ENCODE measurements at places on chromosomes 11 and 22. TPM values are rescaled to one million over a fixed set of nuclear protein-coding genes. Genes with fewer than 3 reads are reported as not detected.

GRCh38 chr11:111395749-111396148 lies 16.7 kb upstream of the POU2AF1 start:
- DNase-seq = no peak

GRCh38 chr11:76329983-76330382 lies 50.9 kb downstream of the THAP12 start:
- DNase-seq = no peak

- DNase-seq = no peak
These were observed 78.3 kb downstream of the LRRC32 start for GRCh38 chr11:76592025-76592914.

DNA sequence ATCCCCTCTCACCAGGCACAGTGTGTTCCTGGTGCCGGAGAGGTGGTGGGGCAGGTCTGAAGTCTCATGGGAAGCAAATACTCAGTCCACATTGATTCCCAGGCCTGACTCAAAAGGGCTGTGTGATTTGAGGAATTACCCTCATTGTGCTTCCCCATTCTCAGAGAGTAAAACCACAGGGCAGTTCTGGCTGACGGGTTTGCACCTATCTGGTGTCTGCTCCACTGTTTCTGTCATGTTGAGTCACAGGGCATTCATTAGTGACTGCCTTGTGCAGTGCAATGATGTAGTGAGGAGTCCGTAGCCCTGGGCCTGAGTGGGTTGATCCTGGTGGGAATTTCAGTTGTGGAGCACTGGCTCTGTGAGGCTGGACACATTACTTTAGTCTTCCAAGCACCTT lies 85.2 kb upstream of the ARHGAP20 start:
- DNase-seq = no peak

DNA sequence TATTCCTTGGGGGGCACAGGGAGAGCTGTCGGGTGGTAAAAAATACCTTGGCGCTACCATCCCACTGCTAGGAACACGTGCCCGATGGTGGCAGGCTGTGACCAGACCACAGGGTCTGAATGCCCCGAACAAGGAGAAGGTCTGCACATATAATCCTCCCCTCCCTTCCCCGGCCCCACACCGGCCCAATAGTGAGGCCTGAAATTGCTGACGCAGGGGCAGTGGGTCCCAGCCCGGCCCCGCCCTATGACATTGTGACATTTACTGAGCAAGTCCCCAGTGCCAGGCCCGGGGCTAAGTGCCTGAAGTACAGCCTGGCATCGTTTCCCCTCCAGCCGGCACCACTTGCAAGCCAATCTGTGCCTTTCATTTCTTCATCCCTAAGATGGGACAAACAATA lies 19.5 kb downstream of the MN1 start:
- no peak for DNase-seq

DNA sequence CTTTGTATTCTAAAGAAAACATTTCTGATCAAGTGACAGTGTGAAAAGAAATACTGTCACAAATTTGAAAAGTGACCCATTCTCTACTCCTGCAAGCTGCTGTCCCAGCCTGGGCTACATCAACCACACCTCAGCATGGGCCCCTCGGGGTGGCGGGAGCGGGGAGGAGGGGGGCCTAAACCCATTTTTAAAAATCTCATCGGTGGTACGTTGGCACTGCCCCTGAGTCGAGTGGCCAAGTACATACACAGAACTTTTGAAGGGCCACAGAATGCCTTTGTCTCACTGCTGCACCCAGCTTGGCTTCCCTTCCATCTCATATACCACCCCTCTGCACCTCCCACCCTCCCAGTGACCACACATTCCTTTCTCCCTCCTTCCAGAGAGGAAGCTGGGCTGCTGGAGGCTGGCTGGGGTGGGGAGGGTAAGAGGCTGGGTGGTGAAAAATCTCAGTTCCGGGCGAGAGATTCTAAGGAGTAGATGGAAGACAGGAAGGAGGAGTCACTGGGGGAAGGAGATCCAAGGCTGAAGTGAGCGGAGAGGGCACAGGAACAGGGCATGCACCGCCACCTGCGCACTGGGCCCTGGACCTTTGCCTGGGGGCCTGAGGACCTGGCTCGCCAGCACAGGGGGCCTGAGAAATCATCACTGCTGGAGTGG lies 21.1 kb downstream of the FXYD6 start:
- DNase-seq = peak; percentile 34

DNA sequence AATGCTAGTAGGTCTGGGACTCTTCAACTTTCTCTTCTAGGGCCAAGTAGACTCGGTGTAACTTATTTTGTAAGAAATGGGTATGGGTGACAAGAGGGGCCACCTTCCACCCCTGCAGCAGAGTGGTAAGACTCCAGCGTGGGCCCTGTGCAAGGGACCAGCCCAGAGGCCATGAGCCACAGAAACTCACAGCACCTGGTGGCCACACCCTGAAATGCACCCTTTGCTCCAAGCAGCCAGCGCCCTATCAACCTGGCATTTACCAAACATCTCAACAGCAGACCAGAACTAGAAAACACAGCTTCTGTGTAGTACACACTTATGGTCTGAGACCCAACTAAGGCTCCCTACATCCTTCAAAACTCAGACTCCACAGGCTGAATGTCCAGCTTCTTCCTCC lies 5.7 kb downstream of the CDCA5 start:
- DNase-seq = peak; percentile 57

DNA sequence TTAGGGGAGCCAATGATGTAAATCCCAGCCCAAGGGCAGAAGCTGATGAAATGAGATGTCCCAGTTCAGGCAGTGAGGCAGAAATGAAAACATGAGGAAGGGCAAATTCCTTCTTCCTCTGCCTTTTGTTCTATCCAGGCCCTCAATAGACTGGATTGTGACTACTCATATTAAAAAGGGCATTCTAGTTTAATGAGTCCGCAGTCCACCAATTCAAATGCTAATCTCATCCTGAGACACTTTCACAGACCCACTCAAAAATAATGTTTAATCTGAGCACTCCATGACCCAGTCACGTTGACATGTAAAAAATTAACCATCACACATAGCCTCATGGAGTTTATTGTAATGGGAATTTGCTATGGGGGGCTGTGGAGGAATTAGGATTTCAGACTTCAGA lies 717.9 kb downstream of the OPCML start:
- DNase-seq = no peak

DNA sequence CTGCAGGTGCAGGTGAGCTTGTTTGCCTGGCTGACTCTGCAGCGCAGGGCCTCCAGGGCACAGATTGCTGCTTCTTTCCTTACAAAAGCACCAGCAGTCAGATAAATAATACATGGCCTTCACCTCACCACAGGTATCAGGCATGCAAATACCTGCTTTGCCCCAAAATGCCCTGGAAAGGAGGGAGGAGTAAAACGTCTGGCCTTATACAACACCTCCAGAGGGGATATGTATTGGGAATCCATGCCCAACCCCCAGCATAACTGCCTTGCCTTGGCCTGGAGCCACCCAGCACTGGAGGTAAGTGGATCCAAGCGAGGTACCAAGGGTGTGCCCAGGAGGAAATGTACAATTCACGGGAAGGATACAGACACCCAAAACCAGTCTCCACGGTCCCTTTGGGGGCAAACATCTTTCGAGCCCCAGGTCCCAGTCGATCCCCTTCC lies 860 bp downstream of the TMEM184B start:
- no peak for DNase-seq

GRCh38 chr11:625636-626268 lies 997 bp upstream of the CDHR5 start:
- DNase-seq = no peak

DNA sequence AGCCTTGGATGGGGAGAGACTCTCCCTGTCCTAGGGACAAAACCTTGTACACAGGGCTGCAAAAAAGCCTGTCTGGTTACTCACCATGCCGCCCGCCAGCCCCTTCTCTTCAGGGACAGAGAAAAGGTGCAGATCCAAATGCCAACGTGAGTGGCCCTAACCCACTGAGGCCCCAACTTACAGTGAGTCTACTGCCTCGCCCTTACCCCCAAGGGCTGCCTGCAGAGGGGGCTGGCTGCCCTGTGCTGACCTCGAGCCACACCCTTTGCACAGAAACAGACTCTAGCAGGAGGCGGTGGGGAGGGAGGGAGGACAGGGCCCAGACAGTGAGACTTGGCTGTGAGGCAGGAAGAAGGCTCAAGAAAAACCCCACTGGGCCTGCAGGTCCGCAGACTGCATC lies 13.6 kb upstream of the CHST1 start:
- no peak for DNase-seq

GRCh38 chr11:59918987-59919589 lies 19.1 kb upstream of the OOSP1 start:
- no peak for DNase-seq

GRCh38 chr11:104328512-104328907 lies 164.6 kb upstream of the PDGFD start:
- no peak for DNase-seq

DNA sequence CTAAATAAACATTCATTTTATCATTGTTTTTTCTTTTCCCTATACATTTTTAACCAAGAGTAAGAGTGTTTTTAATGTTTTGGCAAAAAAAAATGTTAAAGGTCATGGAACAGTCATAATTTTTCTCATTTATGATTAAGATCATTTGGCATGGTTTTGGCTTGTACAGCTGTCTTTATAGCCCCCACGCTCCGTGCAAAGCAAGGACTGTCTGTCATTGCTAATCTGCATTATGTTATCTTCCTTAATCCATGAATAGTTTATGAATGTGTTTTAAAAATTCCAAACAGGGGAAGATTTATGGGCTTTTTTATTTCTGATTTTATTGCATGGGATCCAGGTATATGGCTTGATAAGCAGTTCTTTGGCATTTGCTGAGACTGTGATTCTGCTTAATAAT lies 28.1 kb downstream of the PGM2L1 start:
- no peak for DNase-seq

DNA sequence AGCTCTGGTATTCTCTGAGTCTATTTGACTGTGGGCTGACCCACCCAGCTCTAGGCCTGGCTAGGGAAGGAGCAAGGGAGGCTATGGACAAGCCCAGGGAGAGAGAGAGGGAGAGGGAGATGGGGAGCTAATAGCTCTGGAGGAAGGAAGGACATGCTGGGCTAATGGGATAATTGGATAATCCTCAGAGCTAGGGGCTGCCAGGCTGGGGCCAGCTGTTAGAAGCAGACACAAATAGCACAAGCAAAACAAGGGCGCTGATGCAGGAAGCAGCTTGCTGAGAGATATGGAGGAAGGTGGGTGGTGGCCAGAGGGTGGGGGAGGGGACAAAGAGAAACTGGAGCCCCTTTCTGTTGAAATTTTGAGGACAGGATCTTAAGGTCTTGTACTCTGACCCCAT lies 23.2 kb downstream of the ADORA2A start:
- no peak for DNase-seq

DNA sequence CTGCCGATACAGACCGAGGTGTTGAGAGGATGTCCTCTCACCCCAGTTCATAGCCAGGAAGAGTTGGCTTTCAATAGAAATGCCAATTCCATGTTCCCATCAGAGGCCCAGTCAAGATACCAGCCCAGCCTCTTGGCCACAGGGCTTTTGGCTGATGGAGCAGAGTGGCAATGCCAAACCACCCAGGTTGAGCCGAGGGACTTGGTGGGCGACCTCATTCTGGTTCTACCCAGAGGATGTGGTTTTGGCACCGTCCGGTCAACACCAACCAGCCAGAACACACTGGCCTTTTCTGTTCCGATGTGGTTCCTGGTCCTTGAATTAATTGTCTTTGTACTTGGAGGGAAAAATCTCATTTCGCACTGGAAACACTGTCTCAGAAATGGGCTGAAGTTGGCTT lies 60.5 kb downstream of the COMMD9 start:
- DNase-seq = no peak

DNA sequence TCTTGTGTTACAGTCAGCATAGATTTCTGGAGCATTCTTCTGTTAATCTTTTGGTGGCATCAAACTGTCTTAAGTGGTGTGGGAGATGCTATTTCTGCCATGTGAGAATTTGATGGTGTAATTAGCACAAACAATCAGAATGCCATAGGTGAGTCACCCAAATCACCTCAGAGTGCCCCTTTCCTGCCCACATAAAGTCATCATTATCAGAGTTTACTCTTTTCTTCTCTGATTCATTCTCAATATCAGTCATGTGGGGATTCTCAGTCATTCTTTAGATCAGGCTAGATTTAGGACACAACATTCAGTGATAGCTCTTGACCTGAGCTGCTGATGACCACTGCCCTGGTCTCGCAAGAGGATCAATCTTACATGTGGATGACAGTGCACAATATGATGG lies 23.7 kb upstream of the MS4A6A start:
- no peak for DNase-seq

DNA sequence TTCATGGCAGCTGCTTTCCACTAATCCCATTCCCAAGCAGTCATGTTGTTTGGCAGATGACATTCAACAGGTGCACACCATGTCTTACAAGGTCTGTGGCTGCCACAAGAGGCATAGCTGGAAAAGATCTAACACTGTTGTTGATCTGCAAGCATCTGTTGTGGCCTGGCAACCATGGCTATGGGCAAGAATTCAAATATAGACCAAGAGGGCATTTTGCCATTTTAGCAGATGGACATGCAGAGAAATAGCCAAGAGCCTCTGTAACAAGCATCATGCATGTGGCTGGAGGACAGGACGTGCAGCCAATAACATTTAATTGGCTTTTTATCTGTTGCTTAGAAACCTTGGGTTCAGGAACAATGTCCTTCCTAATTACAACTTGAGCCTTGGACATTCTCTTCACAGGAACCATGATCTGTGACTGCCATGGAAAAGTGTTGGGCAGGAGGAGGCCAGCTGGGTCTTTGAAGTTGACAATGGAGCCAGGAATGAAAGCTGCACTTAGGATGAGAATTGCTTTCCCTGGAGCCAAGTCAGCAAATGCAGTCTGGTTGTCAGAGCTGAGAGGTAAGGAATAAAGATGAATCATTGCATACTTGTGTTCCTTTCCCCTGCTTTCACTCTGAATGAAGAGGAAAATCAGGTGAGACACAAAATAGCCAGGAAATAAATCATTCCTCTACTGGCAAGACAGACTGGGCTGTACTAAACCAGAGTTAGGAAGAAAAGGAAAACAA lies 113.6 kb upstream of the ANO5 start:
- DNase-seq = no peak

GRCh38 chr11:131841925-131842635 lies 471.7 kb downstream of the NTM start:
- DNase-seq = no peak

DNA sequence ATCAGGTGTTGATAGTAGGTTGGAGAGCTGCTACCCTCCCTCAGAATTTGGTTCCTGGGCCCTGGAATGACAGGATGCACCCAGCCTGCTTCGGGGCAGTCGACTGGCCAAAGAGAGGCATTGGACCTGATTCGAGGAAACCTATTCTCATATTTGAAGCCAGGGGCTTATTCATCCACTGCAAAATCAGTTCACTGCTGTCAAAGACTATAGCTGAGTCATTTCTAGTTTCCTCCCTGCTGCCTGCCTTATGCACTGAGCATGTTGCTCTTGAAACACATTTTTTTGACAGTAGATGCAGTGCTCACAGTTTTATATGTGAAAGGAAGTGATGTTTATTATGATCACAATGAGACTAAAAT lies 565.4 kb downstream of the ETS1 start:
- no peak for DNase-seq

ACCS gene
- total RNA-seq = 58.3 TPM

KRTAP5-8 gene
- total RNA-seq = 0.73 TPM

NAALAD2 gene
- 39.5 TPM for total RNA-seq

ADAMTS8 gene
- 0.96 TPM for total RNA-seq

FAM181B gene
- total RNA-seq = 0.47 TPM

CCDC83 gene
- not detected for total RNA-seq

PTPN5 gene
- total RNA-seq = 3.3 TPM

MS4A10 gene
- total RNA-seq = not detected
